ENCODE measurements at places on chromosomes 3 and 15.
A peak's percentile ranks its signal among the peaks of the same experiment; 100 is the strongest.

GRCh38 chr3:181622365-181622764 lies 89.4 kb upstream of the SOX2 start:
- no peak for DNase-seq

DNA sequence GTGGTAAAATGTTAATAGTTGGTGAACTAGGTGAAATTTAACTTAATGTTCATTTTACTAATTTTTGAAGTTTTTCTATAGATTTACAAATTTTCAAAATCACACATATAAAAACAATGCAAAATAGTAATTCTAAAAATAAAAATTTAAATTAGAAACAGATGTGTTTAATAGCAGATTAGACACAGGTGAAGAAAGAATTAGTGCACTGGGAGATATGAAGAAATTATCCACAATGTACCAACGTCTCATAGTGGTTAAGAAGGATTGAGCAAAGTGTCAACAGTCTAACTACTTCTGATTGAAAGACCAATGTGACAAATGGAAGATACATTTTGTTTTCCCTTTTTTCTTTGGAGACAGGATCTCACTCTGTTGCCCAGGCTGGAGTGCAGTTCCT lies 26.5 kb downstream of the SPG11 start:
- DNase-seq: no peak

- DNase-seq: no peak
These were observed 35.5 kb downstream of the C3orf80 start for GRCh38 chr3:160260587-160261270.

- no peak for DNase-seq
These were observed 15.0 kb downstream of the FRMD4B start for GRCh38 chr3:69370901-69371301.

GRCh38 chr15:90711418-90711824 lies 5.7 kb upstream of the BLM start:
- no peak for DNase-seq

DNA sequence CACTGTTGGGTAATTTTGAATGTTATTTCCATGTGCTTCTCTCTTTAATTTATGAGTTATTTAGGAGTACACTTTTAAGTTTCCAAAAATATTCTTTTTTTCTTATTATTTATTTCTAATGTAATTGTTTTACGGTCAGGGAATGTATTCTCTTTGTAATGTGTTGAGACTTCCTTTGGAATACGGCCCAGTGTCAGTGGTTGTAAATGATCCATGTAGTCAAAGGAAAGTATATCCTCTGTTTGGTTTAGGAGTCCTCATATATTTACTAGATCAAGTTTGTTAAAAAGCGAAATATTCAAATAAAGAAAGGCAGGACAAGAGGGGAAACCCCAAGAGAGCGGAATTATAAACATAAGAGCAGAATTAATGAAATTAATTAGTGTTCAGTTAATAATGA lies 49.0 kb upstream of the ADGRG7 start:
- DNase-seq: no peak

- peak; percentile 61 for DNase-seq
These were observed 38.8 kb downstream of the TMEM40 start for GRCh38 chr3:12719984-12720898.

GRCh38 chr3:120931593-120931992 lies 23.6 kb downstream of the STXBP5L start:
- DNase-seq: no peak

DNA sequence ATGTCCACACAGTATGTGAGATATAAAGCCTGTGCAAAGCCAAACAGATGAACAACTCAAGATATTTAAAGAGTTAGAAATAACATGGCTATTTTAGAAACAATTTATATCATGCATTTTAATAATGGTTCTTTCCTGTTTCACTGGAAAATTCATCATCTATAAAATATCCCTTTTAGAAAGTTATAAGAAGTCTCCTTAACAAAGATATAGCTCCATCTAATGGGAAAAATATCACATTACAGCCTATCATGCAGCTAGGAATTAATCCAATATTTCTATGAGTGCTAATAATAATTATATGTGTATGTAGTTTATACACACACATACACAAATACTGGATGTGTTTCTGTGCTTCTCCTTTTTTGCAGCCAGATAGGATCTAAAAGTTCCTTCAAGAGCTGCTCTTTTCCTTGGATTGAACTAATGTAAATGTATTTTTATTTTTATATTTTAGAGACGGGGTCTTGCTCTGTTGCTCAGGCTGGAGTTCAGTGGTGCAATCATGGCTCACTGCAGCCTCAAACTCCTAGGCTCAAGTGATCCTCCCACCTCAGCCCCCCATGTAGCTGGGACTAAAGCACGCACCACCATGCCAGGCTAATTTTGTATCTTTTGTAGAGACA lies 21.6 kb downstream of the RPL22L1 start:
- no peak for DNase-seq

- DNase-seq: no peak
These were observed 44.2 kb downstream of the SGO1 start for GRCh38 chr3:20141851-20142250.

DNA sequence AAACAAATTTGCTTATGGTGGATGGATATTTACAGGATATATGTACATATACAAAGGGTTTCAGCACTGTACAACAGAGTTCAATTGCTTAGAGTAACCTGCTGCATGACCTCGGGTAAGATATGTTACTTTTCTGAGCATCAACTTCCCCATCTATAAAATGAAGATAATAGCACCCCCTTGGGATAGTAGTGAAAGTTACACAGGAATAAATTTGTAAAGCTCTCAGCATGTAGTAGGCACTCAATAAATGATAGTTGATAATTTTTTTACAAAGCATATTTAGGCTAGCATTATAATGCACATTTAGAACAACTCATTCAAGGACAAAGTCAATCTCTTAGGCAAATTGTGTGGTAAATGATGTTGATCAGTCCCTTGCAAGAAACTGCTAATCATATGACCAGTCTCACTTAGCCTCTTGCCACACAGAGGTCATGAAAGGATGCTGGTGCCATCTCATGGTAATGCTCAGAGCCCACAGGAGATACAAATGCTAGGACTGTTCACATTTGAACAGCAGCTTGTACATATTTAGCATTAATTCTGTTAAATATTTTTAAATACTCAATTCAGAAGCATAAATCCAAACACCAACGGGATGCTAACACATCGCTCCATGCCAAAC lies 123.9 kb downstream of the MAGI1 start:
- DNase-seq: no peak

- no peak for DNase-seq
These were observed 393.7 kb downstream of the LSAMP start for GRCh38 chr3:116051586-116051985.

GRCh38 chr3:172592898-172593669 lies 69.9 kb upstream of the TNFSF10 start:
- DNase-seq: peak; percentile 37

DNA sequence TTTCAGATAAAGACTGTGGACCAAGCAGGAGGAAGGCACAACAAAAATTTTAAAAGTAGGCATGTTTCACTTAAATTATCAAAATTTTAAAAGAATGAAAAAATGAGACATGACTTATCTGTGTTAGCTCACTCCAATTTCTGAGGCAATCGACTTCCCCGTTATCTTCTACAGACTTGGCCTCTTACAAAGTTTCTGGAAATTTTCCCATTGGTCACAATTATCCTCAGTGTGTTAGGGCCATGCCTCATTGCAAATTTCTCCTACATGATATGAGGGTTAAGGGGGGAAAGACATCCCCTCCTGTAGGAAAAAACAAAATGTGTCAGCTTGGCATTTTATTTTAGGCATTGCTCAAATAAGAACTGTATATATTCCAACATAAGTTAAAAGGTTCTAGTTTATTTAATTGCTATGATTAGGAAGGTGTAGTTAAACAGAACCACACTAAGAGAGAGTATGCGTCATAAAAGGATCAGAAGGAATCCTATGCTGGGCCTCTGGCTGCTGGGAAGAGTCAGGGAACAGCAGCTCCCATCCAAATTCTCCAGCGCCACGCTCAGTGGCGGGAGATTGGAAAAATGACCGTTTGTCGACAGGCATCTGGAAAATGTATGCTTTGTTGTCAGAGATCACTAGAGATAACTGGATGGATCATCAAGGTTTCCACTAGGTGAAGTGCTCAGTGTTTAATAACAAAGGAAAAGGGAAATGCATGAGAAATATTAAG lies 463.6 kb upstream of the NR2F2 start:
- DNase-seq: no peak

DNA sequence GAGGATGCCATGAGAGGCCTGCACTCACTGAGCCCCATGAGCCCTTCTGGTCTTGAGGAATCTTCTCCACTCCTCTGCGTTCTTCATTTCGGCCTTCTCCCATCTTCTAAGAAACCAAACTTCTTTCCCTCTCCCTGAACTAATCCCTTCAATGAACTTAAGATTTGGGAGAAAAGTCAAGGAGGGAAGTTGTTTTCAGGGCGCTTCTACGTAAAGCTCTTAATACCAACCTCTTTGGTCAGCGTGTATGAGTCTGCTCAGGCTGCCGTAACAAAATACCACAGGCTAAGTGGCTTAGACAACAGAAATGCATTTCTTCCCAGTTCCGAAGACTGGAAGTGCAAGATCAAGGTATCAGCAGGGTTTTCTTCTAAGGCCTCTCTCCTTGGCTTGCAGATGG lies 13.8 kb upstream of the PSMD6 start:
- DNase-seq: no peak

- no peak for DNase-seq
These were observed 186.6 kb upstream of the NSMCE3 start for GRCh38 chr15:29456255-29456654.

GRCh38 chr15:96290679-96291078 lies 39.8 kb upstream of the NR2F2 start:
- DNase-seq: no peak

- DNase-seq: no peak
These were observed 96.8 kb downstream of the ADAMTS17 start for GRCh38 chr15:100244796-100245486.

DNA sequence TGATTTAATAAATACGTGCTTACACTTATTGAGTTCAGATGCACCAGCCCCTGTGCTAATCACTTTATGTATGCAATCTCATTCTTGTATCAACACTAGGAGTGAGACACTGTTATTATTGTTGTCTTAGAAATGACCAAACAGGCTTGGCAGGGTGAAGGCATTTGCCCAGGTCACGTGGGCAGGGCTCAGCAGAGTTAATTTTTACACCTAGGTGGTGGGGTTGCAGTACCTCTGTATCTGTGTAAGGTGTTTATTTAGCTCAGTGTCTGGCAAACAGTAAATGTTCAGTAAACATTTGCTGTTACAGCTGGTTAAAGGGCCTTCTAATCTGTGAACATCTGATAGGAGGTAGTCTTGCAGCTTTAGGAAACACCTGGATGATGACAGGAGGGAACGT lies 200.0 kb downstream of the CACNA2D3 start:
- no peak for DNase-seq

DNA sequence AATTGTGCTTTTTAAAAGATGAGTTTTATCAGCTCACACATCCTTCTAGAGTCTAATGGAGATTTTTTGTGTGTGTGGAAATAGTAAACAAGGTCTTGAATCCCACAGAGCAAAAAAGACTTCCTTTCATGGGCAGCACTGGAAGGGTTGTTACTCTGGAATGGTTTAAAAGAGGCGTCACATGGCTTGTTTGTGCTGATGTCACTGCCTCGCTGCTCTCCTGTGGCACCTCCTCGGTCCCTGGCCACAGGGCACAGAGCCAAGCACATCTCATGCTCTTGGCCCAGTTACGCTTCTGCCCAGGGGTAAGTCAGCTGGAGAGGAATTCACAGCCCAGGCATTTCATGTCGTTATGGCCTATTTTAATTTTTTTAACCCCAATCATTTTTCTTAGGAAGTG lies 53.2 kb downstream of the PGPEP1L start:
- DNase-seq: no peak

DNA sequence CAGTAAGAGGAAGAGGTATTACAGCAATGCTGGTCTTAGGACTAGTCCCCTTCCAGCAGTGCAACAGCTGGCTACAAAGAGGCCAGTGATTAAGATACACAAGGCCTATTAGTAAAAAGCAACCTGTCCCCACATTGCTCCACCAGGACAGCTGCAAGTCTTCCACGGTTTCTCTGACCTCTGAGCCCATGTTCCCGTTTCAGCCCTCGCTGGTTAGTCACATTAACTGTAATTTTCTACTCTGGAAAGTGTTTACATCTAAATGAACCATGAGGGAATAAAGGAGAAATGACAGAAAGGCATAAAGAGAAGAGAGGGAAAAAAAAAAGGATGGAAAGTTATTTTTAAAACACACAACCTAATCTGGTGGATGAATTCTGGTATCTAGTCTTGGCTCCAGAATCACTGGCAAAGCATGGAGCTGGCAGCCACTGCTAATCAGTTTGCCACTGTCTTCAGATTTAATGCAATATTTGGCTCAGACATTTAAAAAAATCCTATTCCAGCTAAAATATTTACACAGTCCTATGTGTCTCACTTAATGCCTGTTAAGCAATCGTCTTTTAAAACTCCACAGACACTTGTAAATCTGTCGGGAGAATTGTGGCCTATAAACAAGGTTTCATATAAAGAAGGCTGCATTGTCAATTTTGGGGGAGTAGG lies 154.9 kb downstream of the GREM1 start:
- no peak for DNase-seq

DNA sequence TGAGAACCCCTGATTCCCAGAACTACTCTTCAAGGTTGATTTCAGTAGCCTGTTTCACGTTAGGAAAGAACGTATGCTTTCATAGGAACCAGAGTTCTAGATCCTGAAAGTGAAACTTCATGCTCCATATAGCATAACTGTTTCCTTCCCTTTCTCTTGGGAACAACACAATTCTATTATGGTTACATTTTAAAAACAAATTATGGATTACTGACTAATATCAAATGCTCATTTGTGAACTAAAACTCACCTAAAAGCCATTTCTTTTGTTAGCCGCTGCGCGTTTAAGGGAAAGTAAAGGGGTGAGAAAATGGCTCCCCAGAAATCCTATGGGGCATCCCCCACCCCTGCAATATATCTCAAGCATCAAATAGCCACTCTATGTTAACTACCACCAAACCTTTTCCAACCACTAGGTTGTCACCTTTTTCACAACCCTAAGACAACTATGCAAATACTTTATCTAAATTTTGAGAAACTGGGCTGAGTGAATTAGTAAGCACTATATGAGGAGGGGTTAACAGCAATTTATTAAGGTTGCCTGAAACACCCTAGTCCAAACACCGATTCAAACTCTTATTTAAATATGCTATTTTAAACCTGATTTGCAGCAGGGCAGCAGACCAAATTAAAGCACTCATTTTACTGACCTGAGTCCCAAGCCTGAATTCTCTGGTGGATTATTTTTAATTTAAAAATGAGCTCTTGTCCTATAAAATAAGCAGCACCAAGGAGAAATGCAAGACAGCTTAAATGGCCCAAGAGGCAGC lies 2.4 kb downstream of the SIAH2 start:
- no peak for DNase-seq

GRCh38 chr15:69272139-69272538 lies 26.6 kb upstream of the PAQR5 start:
- no peak for DNase-seq

GRCh38 chr15:98628216-98628615 lies 20.1 kb upstream of the IGF1R start:
- no peak for DNase-seq

GRCh38 chr3:115766587-115767482 lies 143.5 kb downstream of the GAP43 start:
- no peak for DNase-seq

All from activated CD4-positive, CD25-positive, alpha-beta regulatory T cell treated with anti-CD3 and anti-CD28 coated beads, Interleukin-2, amount 50 U/mL, for 72 hours (primary cell).